ENCODE measurements at places on chromosomes 16 and 17. TPM values are rescaled to one million over a fixed set of nuclear protein-coding genes. Genes with fewer than 3 reads are reported as not detected.

DNA sequence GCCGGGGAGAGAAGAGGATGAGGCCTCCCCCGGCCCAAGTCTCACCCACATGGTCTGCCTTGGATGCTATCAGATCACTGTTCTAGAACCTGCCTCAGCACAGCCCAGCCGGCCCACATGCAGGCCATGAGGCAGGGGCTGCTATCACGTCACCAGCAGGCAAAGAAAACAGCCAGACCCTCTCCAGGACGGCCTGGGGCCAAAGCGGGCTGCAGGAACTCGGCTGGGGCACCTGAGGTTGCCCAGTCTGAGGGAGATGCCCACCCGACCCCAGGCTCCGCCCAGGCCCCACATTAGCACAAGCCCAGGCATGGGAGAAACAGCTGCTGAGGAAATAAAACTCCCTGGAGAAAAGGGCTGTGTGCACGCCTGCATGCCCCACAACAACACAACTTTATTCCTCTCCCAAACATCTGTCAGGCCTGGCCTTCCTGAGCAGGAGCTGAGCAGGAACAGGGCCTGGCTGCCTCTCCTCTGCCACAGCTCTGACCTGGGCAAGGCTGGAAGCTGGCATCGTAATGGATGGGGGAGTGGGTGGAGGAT, 6.7 kb upstream of the SMIM5 start:
- DNase-seq = no peak

The SNX20 gene
- 1.6 TPM for polyA plus RNA-seq

The MT4 gene
- not detected for polyA plus RNA-seq

The DPEP1 gene
- polyA plus RNA-seq = 0.72 TPM
